ENCODE measurements at places on chromosomes 1 and 21. TPM values are rescaled to one million over a fixed set of nuclear protein-coding genes. Genes with fewer than 3 reads are reported as not detected.

PODN gene
- 87.5 TPM for total RNA-seq

TNFAIP8L2 gene
- not detected for total RNA-seq

THRAP3 gene
- 114 TPM for total RNA-seq

TBX15 gene
- not detected for total RNA-seq

PLEKHA6 gene
- total RNA-seq, result 2.3 TPM

DIO1 gene
- under 0.01 TPM for total RNA-seq

UCK2 gene
- total RNA-seq, result 85.3 TPM
